Kidney glomerular epithelial cell (primary cell): ENCODE measurements at places on chromosomes 2 and 18.

- DNase-seq = no peak
Observed at GRCh38 chr2:233025706-233026105, 6.8 kb upstream of the NEU2 start.

- peak; percentile 31 for DNase-seq
Observed at GRCh38 chr2:56475191-56475590, 291.4 kb downstream of the CCDC85A start.

- no peak for DNase-seq
Observed at GRCh38 chr18:27249933-27250332, 64.8 kb upstream of the CHST9 start.

GRCh38 chr18:73355121-73355520, 487.3 kb upstream of the NETO1 start:
- no peak for DNase-seq

GRCh38 chr18:7817575-7818230, 250.6 kb downstream of the PTPRM start:
- no peak for DNase-seq

- DNase-seq = no peak
Observed at GRCh38 chr2:140601801-140602200, 1529.0 kb downstream of the LRP1B start.

- DNase-seq = no peak
Observed at GRCh38 chr2:238378230-238379095, 48.3 kb upstream of the ASB1 start.

GRCh38 chr2:41966431-41966893, 81.4 kb upstream of the PKDCC start:
- peak; percentile 89 for DNase-seq

DNA sequence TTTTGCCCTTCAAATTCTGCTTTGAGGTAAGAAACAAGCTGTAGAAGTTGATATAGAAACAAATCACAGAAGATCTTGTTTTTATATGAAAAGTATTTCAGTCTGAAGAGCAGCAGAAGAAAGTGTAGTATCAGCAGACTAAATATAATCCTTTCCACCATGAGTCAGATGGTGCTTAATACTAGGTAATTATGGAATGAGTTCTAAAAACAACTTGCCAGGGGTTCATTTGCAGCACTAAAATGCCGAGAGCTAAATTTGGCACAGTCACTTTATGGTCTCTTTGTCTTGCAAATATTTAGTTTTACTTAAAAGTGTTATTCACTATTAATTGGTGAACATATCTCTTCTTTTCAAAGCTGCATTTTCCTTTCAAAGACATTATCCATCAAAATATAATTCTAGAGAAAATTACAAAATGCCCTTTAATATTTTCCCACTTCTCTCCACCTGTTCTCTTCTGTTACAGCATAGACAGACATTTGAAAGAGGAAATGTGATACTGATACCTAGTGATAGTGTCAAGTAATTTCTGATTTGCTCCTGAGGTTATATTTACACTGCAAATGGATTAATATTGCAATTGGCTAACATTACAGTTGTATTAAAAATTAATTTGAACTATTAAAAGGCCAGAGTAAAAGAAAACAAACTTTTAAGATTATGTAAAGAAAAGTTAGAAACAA, 5.3 kb downstream of the MYL1 start:
- no peak for DNase-seq

DNA sequence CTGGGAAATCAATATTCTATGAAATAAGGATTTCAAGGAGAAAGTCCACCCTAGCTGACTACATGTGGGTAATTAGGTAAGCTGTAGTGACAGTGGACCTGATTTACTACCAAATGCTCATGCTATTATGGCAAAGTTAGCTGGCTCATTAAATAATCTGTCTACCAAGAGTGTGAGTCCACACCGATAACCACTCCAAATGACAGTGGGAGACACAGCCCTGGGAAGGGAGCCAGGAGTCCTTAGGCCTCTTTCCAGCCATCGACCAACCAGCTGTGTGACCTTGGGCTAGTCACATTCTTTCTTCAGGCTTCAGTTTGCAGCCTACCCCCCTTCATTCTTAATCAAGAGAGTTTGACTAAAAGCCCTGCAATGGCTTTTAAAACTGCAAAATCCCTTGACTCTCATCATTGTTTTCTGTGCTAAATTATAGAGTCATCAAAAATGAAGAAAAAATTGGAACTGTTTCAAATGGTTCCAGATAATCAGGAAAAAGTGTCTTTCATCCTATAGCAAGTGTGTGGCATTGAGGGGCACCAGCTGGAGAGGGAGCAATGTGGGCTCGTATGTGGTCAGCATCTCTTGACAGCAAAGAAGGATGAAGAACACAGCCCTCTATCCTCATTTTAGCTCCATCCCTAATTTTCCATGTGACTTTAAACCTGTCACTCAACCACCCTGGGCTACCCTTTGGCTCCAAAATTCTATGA, 45.6 kb upstream of the SLC14A2 start:
- no peak for DNase-seq

DNA sequence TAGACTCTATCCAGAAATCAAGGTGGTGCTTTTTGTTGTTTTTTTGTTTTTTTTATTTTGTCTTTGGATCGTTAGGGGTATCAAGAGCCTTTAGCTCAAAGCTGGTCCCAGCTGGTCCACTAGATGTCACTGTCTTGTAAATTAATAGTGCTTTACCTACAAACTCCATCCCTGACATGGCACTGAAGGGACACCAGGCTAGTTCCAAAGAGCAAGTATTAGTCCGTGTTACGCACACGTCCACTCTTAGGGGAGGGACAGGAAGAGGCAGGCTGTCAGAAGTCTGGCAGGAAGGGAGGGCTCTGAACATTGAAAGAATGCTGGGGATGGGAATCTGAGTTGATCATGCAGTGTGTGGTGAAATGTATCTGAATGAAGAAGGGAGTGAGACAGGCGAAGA, 85.9 kb upstream of the CCBE1 start:
- DNase-seq = peak; percentile 75

DNA sequence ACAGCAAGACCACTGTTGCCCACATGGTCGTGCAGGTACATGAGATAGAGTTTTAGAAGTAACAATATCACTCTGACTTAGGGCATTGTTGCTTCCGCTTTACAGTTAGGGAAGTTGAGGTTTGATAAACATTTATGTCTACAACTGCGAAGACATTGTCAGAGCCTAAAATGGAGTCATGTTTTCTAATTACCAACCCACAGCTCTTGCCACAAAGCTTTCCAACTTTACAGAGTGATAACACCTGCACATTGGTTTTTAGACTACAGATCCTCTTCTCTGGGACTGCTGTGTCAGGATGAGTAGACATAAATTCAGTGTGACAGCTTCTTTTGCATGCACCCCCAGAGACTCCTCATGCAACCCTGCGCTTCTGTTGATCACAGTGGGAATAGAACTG, 119.0 kb downstream of the FEZ2 start:
- no peak for DNase-seq

DNA sequence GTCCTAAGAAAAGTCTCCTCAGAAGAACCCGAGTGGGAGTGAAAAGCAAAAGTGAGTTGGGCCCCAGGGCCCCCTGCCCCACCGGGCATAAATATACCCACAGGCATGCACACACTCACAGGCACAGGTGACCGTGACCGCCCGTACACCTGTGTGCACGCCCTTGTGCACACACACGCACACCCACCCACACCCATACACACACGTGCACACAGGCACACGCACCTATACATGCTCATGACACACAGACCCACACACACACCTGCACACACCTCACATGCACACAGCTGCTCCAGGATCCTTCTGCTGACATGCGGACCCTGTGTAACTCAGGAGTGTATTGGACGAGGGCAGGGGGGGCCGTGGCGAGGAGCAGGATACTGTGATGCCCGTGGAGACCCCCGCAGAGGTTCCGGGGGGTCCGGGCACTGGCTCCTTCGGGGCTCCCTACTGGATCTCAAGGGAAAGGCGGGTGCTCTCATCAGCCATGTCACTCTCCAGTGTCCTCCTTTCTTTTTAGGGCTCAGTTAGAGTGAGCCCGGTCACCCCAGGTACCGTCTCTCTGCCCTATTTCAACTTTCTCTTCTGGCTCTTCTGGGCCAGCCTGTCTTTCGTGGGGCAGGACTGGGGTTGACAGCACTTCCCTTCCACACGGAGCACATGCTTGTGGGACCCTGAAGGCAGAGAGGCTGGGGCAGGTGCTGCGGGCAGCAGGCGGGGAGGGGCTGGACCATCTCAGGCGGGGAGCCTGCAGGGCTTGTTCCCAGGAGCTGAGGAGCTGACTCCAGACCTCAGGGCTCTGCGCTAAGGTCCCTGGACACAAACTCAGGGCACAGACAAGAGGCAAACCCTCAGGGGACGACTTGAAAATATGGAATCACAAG, 48.5 kb downstream of the TPO start:
- DNase-seq = no peak

GRCh38 chr2:134201533-134201932, 52.3 kb upstream of the MGAT5 start:
- no peak for DNase-seq

DNA sequence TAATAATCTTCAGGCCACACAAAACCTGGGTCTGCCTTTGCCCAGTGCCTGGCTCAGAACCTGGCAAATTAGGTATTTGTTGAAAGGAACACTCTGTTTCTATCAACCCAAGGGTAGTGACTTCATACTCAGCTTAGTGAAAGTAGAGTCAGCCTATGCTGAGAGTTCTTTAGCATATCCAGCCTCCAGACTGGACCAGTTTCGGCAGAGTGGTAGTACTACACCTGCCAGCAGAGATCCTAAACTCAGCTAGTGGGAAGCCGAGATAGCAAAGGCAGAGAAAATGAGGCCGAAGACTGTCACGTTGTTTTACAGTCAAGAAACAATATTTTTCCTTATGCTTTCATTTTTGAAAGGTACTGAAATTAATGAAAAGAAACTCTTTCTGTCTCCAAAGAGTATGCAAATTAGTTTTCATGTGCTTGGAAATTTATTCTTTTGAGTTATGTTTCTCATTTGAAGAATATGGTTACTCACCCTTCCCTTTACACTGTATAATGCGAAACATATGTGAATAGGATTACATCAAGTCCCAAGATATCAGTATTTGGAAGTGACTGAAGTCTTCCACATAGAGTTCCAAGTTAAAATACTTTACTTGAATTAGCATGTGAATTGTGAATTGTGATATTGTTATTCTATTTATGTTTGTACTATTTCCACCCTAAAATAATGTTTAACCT, 52.2 kb upstream of the UGP2 start:
- DNase-seq = no peak

- DNase-seq = no peak
Observed at GRCh38 chr2:69693775-69694450, 48.0 kb upstream of the ANXA4 start.

DNA sequence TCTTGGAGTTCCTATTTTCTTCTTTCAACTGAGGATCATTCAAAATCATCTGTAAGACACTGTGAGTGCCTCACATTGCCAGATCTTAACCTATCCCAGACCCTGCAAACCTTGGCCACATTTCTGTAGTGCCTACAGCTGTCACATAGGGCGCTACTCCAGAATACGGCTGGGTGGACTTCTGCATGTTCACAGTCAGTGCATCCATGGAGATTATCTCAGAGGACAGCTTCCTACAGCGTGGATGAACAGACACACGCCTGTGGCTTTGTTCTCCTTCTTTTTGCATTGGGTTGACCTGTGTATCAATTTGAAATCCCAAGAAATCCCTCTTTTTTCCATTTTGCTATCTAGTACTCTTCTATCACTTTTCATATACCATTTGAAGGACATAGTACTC, 1.9 kb upstream of the KLHL29 start:
- DNase-seq = no peak

DNA sequence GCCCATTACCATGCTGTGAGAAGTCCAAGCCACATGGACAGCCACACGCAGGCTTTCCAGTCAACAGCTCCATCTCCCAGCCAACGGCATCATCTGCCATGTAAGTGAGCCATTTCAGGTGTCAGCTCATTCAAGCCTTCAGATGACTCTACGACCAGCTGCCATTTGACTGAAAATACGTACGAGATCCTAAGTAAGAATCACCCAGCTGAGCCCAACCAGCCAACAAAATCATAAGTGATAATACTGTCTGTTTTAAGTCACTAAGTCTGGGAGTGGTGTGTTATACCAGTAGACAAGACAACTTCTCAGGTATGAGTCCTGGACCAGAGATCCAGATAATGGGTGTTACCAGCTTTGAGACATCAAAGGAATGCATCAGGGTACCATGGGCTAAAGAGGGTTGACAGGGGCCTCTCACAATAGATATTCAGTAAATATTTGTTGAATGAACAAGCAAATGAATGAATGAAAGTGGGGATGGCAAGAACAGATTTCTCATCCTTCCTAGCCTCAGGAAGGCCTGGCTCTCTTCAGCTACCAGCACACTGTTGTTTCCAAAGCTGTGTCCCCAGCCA, 52.9 kb upstream of the CTIF start:
- DNase-seq = no peak

DNA sequence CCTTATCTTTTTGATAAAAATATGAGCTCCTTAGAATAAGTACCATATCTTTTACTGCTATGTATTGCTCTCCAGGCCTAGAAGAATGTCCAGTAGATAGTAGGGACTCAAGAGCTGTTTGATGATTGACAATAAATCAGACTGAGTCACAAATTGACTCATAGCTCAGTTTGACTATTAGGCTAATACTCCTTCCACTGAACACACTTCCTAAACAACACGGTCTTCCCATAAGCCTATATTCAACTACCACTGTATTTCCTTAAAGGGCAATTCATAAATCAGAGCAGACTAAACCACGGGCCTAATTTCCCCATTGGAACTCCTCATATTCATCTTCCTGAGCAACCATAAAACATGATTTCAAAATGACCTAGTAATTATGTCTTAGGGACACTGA, 258.5 kb downstream of the ALK start:
- no peak for DNase-seq

GRCh38 chr18:61503688-61504087, 170.5 kb downstream of the CDH20 start:
- no peak for DNase-seq

GRCh38 chr2:28286678-28287077, 106.0 kb upstream of the FOSL2 start:
- DNase-seq = no peak

DNA sequence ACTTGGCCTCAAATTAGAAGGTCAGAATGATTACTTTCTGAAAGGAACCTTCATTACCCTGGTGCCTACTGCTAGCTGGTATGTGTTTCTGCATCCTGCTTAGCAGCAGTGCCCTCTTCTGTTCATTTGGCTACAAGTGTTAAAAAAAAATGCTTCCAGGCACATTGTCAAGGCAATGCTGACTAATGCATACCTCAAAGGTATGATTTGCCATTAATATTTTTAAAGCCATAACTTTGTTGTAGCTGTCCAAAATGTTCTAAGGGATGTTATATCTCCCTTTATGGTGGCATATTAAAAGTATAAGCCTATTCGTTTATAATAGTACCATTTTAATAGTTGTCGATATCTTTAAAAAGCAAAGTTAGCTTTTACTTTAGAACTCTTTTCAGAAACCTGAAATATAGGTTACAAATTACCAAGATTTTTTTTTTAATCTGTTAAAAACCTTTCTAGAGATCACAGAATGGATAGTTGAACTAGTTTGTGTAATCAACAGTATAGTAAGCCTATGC, 52.0 kb upstream of the FAM171B start:
- DNase-seq = peak; percentile 53

- DNase-seq = no peak
Observed at GRCh38 chr2:196076778-196077568, 8.3 kb upstream of the DNAH7 start.

- DNase-seq = no peak
Observed at GRCh38 chr2:124395961-124396360, 370.9 kb downstream of the CNTNAP5 start.
